Activated naive CD8-positive, alpha-beta T cell treated with anti-CD3 and anti-CD28 coated beads for 36 hours (primary cell): ENCODE measurements at places on chromosomes 2 and 18.

GRCh38 chr2:30721668-30722647 lies 85.3 kb downstream of the CAPN13 start:
- no peak for DNase-seq

- no peak for DNase-seq
These were observed 343.8 kb downstream of the PID1 start for GRCh38 chr2:228927028-228928010.

GRCh38 chr2:236934166-236934565 lies 151.5 kb upstream of the COPS8 start:
- DNase-seq: no peak

DNA sequence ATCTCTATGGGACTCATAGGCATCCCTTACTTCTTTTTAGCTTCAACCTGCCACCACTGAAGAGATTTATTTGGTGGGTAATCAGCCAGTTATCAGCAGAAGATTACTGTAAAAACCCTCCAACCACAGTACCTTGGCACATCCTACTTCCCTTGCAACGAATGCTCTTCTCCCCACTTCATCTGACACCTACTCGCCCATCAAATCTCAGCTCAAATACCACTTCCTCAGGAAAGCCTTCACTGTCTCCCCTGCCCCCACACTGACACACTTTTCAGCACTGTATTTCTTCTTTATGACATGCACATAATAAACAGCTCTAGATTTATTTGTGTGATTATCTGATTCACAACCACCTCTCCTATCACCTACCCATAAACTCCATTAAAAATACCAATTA lies 3.1 kb downstream of the KDSR start:
- no peak for DNase-seq

DNA sequence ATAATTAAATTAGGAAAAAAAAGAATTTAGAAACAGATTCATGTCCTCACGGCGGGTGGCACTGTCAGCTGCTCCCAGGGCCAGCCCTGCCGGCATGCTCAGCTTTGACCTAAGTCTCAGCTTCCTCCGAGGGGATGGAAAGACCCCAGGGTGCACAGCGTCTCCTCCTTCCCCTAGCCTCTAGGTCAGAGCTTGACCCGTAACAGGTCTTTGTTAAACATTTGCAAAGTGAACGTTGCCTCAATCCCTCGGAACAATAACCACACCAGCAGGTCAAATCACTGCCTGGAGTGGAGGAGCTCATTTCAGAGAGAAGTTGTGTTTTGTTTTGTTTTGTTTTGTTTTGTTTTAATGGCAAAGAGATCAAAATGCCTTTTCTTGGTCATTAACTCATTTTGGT lies 171.3 kb downstream of the TMEM18 start:
- no peak for DNase-seq
